ENCODE measurements at places on chromosomes 6 and 20.

DNA sequence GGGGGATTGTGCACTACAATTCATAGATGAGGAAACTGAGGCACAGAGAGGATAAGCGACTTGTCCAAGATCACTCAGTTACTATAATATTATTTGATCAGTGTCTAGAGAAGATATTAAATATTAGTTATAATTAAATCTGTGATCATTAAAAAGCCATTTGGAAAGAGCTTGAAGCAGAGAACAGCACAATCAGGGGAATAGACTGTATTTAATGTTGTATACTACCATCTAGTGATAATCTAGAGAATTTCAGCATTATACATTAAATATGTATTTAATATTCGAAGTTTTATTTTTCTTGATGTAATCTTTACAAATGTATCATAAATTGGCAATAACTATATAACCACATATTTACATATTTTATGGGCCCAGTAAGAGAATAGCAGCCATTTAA lies 20.1 kb upstream of the MTCL3 start:
- no peak for DNase-seq

- DNase-seq, result no peak
These were observed 54.0 kb downstream of the STK4 start for GRCh38 chr20:45020236-45020886.

- no peak for DNase-seq
These were observed 135.3 kb upstream of the BMP2 start for GRCh38 chr20:6632187-6632586.

DNA sequence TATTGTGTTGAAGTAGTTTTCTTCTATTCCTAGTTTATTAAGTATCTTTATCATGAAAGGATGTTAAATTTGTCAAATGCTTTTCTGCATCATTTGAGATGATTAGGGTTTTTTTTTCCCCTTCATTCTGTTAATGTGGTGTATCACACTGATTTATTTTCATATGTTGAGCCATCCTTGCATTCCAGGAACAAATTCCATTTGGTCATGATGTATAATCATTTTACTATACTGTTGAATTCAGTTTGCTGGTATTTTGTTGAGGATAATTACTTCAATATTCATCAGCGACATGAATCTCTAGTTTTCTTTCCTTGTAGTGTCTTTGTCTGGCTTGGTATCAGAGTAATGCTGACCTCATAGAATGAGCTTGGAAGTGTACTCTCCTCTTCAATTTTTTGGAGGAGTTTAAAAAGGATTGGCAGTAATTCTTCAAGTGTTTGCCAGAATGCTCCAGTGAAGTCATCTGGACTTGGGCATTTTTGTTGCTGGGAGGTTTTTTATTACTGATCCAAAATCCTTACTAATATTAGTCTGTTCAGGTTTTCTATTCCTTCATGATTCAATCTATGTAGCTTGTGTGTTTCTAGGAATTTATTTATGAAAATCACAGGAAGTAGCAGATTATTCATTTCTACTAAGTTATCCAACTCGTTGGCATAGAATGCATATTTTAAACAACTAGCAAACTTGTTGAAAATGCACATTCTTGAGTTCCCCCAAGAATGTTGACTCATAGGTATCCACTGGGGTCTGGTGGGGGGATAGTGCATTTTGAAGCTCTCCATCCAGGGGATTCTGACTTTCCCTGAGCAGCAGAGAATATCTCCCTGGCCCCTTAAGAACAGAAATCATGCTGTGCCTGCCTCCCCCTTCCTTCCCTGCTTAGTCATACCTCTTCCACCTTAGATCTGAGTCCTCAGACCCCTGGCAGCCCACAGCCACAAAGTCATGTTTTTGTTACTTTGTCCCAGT lies 187.1 kb downstream of the BMP7 start:
- DNase-seq, result no peak

- DNase-seq, result no peak
These were observed 47.8 kb upstream of the FRMD1 start for GRCh38 chr6:168126566-168127383.
